Suprapubic skin (tissue), 4 donors: ENCODE measurements at places on chromosomes 5 and 9.

DNA sequence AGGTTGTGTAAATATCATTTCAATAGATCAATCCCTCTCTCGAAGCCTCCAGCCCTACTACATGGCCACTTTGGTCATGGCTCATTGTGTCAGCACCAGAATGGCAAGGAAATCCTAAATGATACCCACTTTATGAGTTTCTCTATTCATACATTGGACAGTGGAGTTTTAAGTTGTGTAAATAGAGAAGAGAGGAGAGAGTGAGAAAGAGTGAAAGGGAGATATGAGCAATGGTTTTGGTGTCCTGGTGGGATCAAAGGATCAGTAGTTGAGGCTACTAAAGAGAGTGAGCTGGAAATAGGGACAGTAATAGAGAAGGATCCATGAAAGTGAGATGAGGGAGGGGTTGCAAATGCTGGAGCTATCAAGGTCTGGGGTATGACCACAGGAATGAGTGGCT is 31.5 kb upstream of the GZMA start:
- no peak for DNase-seq

GRCh38 chr5:2030131-2030530 is 147.4 kb upstream of the IRX4 start:
- no peak for DNase-seq

DNA sequence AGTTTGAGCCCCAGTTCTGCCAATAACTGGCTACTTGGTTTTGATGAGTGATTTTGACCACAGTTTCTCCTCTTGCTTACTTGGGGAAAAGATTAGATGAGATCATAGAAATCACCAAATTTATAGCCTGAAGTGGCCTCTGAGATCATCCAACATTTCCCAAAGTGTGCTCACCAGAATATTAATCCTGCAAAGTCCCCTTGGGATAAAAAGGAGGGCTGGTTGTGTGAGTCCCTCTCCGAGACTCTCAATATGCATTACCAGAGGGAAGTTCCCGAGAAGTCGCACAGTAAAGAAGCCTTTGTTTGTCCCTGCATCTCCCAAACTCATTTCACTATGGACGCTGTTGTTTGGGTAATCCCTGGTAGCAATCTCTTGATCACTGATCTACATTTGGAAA is 88.4 kb upstream of the ADRA1B start:
- DNase-seq: no peak

- no peak for DNase-seq
These were observed 83.0 kb upstream of the IFNK start for GRCh38 chr9:27440888-27441740.

GRCh38 chr5:21168557-21168956 is 1180.6 kb upstream of the CDH18 start:
- DNase-seq: no peak

DNA sequence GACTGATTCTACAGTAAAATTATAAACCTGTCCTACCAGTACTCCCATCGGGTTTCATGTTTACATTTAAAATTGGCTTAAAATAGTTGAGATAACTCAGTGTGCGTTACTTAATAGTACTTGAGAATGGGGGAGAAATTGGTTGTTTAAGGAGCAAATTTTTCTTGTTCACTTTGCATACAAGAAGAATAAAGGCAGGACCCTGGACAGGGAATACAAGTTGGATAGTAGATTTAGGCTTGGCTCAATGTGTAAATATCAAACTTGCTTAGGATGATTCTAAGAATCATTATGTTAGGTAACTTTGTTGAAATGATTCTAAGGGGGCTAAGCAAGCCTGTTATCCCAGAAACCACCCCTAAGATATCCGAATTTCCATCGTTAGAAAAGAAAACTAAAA is 448.4 kb upstream of the TLE4 start:
- DNase-seq: no peak

GRCh38 chr5:54457094-54457862 is 1.8 kb downstream of the HSPB3 start:
- DNase-seq: no peak

DNA sequence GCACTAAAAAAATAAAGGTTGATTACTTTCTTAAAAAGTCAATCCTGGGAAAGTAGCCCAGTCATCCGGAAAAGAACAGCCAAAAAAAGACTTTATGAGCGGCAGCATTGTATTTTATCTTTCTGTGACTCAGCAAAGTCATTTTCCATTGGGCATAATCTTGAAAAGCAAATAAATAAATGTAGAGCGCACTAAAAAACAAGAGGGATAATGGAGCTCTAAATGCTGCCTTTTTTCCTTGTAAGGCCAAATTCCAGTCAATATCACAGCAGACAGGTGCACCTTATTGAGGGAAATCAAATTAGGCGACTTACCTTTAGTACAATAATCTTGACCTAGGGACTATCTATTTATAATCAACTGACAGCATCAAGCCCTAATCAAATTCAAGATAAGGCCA is 266.8 kb downstream of the MTRR start:
- no peak for DNase-seq

DNA sequence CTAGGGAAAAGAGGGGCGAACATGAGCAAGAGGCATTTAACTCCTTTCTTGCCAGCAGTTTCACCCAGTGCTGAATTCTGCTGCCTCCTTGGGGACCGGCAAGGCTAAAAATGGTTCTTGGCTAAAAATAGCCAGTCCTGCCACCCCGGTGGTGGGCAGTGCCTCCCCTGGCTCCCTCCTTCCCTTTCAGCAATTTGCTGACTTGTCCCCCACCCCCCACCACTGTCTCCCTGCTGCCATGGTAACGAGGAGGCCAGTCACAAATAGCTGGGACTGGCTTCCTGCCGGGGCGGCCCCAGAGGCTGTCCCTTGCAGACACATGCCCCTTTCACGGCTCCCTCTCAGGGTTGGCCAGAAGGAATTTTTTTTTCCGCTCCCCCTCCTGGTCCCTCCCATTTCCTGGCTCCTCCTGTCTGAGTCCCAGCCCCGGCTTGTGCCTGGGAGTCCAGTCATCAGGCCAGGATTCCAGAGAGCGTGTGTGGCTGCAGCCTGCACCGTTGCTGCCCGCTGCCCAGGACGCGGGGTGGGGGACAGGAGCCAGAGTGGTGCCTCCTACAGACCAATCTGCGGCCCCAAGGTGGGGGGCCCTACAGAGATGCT is 130.3 kb downstream of the RGS3 start:
- peak; percentile 96 for DNase-seq

DNA sequence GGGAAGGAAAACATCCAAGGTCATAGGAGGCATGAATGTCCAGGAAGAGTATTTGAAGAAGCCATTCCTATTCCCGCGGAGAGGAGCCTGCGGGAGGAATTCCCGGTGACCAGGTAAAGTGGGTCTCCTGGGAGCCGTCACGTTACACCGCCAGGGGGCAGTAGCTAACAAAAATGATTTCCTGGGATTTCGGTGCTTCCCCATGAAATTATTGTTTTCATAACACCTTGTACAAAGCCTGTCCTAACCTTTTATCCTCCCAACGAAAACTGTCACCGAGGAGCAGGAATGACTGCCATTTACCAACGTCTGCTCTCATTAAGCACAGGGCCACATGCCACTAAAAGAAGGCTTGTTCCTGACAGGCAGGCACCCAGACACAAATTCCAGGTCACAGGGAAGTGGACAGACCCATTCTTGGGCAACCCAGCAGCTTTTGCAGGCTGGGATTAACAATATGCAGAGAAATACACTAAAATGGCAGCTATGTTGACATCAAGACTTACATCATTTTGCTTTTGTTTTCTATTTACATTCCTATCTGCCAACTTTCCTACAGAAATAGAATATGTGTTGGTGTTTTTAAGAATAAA is 41.2 kb upstream of the CTSL start:
- DNase-seq: peak; percentile 67

GRCh38 chr9:122383992-122384461 is 13.2 kb downstream of the PTGS1 start:
- DNase-seq: peak; percentile 35
